ENCODE measurements at places on chromosomes 6 and 20. TPM values are rescaled to one million over a fixed set of nuclear protein-coding genes. Genes with fewer than 3 reads are reported as not detected.

The FRK gene
- total RNA-seq, result 0.78 TPM

DNA sequence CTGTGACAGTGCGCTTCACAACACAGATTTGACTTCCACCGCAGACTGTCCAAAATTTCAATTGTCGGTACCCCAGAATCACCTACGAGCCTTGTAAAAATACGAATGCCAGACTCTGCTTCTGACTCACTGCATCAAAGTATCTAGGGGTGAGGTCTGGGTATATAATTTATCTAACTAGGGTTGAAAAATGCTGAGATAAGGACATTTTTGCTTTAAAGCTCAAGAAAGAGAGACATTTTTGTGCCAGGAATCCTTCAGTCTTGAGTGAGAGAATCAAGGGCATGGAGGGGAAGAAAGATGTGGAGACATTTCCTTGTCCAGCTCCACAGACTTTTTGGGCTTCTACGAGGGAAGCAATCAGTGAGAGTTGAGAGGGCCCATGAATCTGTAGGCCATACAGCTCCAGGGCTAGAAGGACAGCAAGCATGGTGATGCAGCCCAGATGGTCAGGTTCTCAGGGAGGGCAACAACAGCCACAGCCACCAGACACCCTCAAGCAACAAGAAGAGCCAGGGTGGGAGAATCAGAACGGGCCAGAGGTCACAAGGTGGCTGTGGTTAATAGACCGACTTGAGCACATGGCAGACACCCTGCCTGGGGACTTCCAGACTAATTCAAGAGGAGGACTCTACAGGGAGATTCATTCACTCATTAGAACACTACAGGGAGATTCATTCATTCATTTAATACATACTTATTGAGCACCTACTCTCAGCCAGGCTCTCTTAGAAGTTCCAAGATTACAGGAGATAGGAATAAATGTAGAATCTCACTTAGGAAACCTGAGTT, 211.1 kb upstream of the PRDM1 start:
- no peaks in the 10 kb centered on the region for H3K36me3 ChIP-seq
- H3K27me3 ChIP-seq, result no peaks in the 10 kb centered on the region
- no peaks in the 10 kb centered on the region for H3K4me1 ChIP-seq
- H3K27ac ChIP-seq, result no peak overlapping the region

The TMEM244 gene
- not detected for total RNA-seq

- peak overlapping the region; percentile 86 for H3K27ac ChIP-seq
Observed at GRCh38 chr6:110877569-110877968, 3.0 kb downstream of the AMD1 start.

DNA sequence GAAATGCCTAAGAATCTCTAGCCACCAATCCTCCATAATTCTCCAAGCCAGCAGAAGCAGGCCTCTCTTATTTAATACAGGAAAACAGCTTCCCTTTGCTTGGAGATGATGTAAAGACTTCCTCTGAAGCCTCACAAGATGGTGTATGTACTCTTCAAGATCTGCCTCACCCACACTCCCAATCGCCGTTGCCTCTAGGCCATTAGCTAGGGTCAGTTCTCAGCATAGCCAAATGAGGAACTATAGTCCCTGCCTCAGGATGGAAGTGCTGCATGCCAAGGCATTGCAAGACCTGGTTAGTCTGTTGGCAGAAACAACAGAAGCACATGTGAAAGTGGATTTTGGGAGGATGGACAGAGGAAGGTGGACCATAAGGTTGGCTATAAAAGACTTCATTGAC, 139.1 kb downstream of the SCML4 start:
- no peak for DNase-seq
- no peaks in the 10 kb centered on the region for H3K4me1 ChIP-seq
- no peak overlapping the region for H3K27ac ChIP-seq

The BANF2 gene
- not detected for total RNA-seq

The ZNF391 gene
- 2.4 TPM for total RNA-seq

The SEL1L2 gene
- not detected for total RNA-seq

The SLC12A5 gene
- not detected for total RNA-seq

The ACSS1 gene
- total RNA-seq, result 55.5 TPM

GRCh38 chr6:160043784-160044183, 74.9 kb downstream of the IGF2R start:
- no peak overlapping the region for H3K27ac ChIP-seq
- no peak for DNase-seq
- H3K4me1 ChIP-seq, result peaks cover 31% of the 10 kb centered on the region
- H3K27me3 ChIP-seq, result no peaks in the 10 kb centered on the region

The CTCFL gene
- total RNA-seq, result not detected

DNA sequence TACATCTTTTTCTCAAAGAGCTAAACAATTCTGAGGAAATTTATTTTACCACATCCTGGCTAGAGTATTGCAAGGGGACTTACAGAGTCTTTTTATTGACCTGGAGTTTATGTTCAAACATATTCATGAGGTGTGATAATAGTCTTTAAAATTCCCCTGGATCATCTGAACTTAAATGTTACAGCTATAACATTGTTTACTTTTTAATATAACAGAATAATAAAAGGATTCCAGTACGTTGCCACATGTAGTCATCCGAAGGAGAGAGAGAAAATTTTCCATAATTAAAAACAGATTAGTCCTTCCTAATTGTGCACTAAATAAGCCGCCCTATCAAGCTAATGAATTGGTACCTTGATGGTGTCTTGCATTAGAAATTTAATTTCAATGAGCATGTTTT, 765.4 kb upstream of the MAP3K7 start:
- no peaks in the 10 kb centered on the region for H3K27me3 ChIP-seq
- no peak overlapping the region for H3K4me3 ChIP-seq
- H3K27ac ChIP-seq, result no peak overlapping the region
- no peak for DNase-seq

The RSPH9 gene
- 0.63 TPM for total RNA-seq

DNA sequence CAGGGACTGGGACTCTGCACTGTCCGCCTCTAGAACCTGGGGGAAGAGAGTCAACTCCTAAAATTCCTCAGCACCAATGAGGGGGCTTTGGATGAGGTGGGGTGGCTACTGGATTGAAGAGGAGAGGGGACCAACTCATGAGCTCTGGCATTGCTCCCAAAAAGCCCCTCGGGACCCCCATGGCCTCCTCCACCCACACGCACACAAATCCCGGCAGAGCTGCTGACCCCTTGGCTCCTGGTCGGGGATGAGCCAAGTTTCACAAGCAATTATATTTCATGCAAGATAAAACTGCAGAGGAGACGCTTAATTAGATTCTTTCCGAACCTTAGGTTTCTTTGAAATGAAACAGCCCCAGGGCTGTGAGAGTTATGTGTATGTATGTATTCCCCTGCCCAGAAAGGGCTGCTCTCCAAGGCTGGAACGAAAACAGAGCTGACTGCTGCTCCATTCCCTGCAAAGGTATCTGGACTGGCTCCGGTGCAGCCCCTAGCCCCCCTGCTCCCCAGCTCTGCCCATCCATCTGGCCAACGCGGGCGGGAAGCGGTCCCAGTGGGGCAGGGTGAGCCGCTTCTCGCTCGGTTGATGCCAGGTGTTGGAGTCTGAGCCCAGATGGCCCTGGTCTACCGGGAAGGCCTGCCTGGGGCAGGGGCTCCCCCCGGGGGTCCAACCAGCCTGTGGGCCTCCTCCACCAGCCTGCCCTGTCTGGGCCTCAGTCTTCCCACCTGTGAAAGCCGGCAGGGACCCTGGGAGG, 46.8 kb upstream of the STX16 start:
- no peaks in the 10 kb centered on the region for H3K27me3 ChIP-seq
- no peaks in the 10 kb centered on the region for H3K4me1 ChIP-seq
- H3K4me3 ChIP-seq, result no peak overlapping the region
- H3K27ac ChIP-seq, result no peak overlapping the region
- DNase-seq, result no peak
- H3K36me3 ChIP-seq, result no peaks in the 10 kb centered on the region

The MCHR2 gene
- not detected for total RNA-seq

The OR2B6 gene
- not detected for total RNA-seq

GRCh38 chr6:33206027-33206863, 1.8 kb downstream of the HSD17B8 start:
- no peaks in the 10 kb centered on the region for H3K27me3 ChIP-seq
- no peak for DNase-seq
- no peaks in the 10 kb centered on the region for H3K36me3 ChIP-seq
- peaks cover 35% of the 10 kb centered on the region for H3K4me1 ChIP-seq
- H3K4me3 ChIP-seq, result no peak overlapping the region
- peak overlapping the region; percentile 98 for H3K27ac ChIP-seq

DNA sequence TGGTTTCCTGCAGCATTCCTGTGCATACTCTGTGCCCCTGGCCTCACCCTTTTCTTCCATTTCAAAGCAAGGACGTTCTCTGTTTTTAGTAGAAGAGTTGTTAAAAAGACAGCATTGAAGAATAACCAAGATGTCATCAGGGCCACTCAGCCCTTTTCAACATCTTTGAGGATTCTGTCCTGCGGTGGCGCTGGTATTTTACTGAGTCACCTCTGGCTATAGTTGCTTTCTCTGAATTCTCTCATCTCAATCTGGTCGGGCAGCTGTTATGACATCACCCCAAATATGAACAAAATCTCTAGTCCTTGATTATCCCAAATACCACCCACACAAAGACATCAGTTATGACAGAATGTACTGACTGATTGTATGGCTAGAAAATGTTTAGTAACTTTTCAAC, 204.2 kb downstream of the GRIK2 start:
- no peaks in the 10 kb centered on the region for H3K36me3 ChIP-seq
- no peak overlapping the region for H3K27ac ChIP-seq
- DNase-seq, result no peak
- no peaks in the 10 kb centered on the region for H3K4me1 ChIP-seq
- H3K4me3 ChIP-seq, result no peak overlapping the region

DNA sequence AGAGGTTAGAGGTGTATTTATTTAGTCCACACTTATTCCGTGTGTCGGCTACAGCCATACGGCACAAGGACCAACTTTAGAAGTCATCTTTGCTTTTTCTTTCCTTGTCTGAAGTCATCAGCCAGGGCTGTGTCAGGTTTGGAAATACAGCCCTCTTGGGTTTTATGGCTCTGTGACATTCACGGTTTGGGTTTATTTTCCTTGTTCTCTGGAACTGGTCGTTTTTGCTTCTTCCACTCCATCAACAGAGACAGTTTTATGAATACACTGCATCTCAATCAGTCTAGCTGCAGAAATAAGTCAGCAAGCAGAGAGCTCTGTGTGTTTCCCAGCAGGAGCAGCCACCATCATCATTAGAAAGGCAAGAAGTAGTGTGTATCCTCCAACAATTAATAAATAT, 132.5 kb downstream of the TBC1D7 start:
- H3K36me3 ChIP-seq, result no peaks in the 10 kb centered on the region
- H3K27ac ChIP-seq, result no peak overlapping the region
- no peak overlapping the region for H3K4me3 ChIP-seq
- DNase-seq, result no peak

DNA sequence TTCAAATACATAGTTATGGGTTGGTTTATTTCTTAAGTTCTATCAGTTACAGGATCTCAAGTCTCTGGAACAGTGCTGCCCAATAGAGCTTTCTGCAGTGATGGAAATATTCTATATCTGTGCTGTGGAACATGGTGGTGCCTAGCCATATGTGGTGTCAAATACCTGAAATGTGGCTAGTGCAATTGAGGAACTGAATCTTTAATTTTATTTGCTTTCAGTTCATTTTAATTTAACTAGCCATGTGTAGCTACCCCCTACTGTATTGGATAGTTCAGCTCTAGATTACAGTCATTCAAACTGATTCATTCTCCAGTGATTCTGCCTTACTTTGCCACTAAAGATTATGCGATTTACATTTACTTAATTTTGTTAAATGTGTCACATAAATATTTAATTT, 503.2 kb downstream of the CDKAL1 start:
- no peaks in the 10 kb centered on the region for H3K27me3 ChIP-seq
- H3K4me3 ChIP-seq, result no peak overlapping the region
- no peaks in the 10 kb centered on the region for H3K36me3 ChIP-seq

GRCh38 chr6:88548891-88549505, 382.9 kb upstream of the CNR1 start:
- no peak overlapping the region for H3K27ac ChIP-seq
- H3K36me3 ChIP-seq, result no peaks in the 10 kb centered on the region
- H3K4me1 ChIP-seq, result no peaks in the 10 kb centered on the region
- no peak overlapping the region for H3K4me3 ChIP-seq
- DNase-seq, result no peak

GRCh38 chr6:37480118-37480736, 19.5 kb downstream of the CCDC167 start:
- no peak for DNase-seq
- H3K4me1 ChIP-seq, result no peaks in the 10 kb centered on the region
- no peak overlapping the region for H3K4me3 ChIP-seq
- H3K36me3 ChIP-seq, result peaks cover 95% of the 10 kb centered on the region
- H3K27ac ChIP-seq, result no peak overlapping the region
- H3K27me3 ChIP-seq, result no peaks in the 10 kb centered on the region

DNA sequence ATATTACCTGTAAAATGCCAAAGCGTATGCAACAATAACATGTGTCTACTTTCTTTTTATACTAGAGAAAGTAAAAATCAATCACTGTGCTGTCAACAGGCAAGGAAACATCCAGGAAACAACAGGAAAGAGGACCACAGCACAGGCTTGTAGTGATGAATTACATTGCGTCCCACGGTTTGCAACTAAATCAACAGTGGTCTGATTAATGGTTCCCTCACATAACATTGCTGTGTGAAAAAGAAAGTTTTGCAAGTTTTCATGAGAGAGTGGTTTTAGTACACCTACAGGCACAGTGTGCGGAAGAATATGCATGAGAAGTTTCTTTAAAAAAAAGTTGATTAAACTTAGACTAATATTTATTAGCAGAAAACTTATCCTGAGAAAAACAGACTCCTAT, 329.5 kb upstream of the HSF2 start:
- no peaks in the 10 kb centered on the region for H3K36me3 ChIP-seq
- H3K4me3 ChIP-seq, result no peak overlapping the region
- H3K27ac ChIP-seq, result no peak overlapping the region
- H3K27me3 ChIP-seq, result no peaks in the 10 kb centered on the region

The RAD21L1 gene
- total RNA-seq, result not detected

GRCh38 chr20:10359621-10360040, 74.4 kb downstream of the MKKS start:
- H3K27me3 ChIP-seq, result no peaks in the 10 kb centered on the region
- no peaks in the 10 kb centered on the region for H3K36me3 ChIP-seq
- peaks cover 3% of the 10 kb centered on the region for H3K4me1 ChIP-seq
- no peak overlapping the region for H3K4me3 ChIP-seq

- DNase-seq, result no peak
- H3K27me3 ChIP-seq, result no peaks in the 10 kb centered on the region
- no peaks in the 10 kb centered on the region for H3K4me1 ChIP-seq
- no peaks in the 10 kb centered on the region for H3K36me3 ChIP-seq
Observed at GRCh38 chr6:137637121-137637520, 142.9 kb upstream of the OLIG3 start.

DNA sequence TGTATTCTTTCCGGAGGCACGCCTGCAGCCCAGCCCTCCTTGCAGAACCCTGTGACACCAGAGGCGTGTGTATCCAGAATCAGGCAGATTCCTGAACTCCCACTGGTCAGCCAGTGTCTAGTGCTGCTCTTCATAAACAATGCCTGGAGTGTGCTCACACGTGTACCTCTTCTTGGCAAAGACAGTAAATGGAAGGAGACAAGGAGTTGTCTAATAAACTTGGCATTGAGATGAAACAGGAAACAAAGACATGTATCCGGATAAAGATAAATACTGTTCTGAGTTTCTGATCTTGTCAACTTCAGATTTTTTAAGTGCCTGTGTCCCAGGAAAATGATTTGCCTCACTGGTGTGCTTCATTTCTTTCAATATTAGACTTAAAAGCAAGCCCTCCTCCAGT, 1.7 kb downstream of the RPS6KA2 start:
- H3K36me3 ChIP-seq, result no peaks in the 10 kb centered on the region
- H3K27ac ChIP-seq, result peak overlapping the region; percentile 48
- no peaks in the 10 kb centered on the region for H3K27me3 ChIP-seq
- H3K4me1 ChIP-seq, result peaks cover 69% of the 10 kb centered on the region
- H3K4me3 ChIP-seq, result peak overlapping the region; percentile 89

GRCh38 chr6:38792356-38792755, 77.2 kb downstream of the DNAH8 start:
- H3K4me3 ChIP-seq, result no peak overlapping the region
- no peaks in the 10 kb centered on the region for H3K4me1 ChIP-seq
- H3K36me3 ChIP-seq, result no peaks in the 10 kb centered on the region
- DNase-seq, result no peak

The HLA-F gene
- 87.0 TPM for total RNA-seq

Measured in tibial nerve (tissue), 4 donors.